ENCODE measurements at places on chromosomes 4 and X.
A peak's percentile ranks its signal among the peaks of the same experiment; 100 is the strongest.

DNA sequence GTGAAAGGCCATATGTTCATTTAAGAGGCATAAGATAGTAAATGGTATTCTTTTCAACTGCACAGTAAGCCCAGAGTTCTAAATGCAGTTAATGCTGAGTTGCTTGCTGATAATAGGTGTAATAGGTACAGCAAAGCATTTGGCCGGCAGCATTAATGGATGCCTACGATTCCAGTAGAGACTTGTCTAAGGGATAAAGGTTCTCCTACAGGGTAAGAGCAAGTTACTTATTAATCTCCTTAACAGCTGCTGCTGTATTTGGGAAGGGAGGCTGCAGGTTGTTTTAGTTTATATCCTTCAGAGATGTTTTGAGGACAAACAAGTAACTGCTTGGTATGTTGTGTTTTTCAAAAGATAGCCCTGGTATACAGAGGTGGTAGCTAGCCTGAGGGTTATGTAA, 16.8 kb downstream of the TSPAN7 start:
- no peak for DNase-seq

- DNase-seq: peak; percentile 61
Observed at GRCh38 chrX:10615931-10616774, 4.2 kb downstream of the MID1 start.

DNA sequence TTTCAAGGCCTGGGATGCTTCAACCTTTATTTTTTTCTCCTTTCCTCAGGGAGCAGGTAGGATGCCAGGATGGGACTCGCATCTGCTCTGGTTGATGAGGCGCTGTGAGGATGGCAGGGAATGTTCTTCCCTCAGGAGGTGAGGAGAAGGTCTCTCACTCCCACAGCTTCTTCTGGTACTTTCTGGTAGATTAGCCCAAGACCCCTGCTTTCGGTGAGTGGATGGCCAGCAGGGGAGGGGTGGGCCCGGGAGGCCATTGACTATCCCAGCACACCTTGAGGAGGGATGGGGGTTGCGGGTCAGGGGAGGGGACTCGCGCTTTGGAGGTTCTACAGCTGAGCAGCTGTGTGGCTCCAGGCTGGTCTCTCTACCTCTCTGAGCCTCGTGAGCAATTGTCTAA, 14.8 kb downstream of the CYTL1 start:
- no peak for DNase-seq

GRCh38 chr4:153115322-153116290, 88.6 kb upstream of the TRIM2 start:
- peak; percentile 80 for DNase-seq

- no peak for DNase-seq
Observed at GRCh38 chrX:110026099-110026844, 23.4 kb downstream of the TMEM164 start.

DNA sequence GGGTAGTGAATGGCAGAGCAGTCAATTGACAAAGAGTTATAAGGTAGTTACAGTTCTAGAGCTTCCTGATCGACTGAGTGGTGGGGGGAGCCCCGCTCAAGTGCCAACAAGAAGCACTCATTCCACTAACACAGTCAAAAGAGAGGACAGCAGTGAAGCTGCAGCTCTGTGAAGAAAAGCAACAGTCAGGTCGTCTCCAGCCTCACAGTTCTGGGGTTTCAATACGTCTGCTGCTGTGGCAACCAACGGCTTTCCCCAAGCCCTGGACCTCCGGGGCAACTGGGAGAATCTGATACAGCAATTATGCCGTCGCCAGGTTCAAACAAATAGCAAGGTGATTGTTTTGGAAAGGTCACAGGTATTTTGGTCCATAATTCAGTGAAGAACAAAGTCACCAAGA, 30.8 kb downstream of the GPM6B start:
- DNase-seq: no peak

GRCh38 chrX:47185241-47185640, 8.4 kb upstream of the UBA1 start:
- DNase-seq: no peak

GRCh38 chrX:30967516-30967915, 78.5 kb upstream of the TAB3 start:
- no peak for DNase-seq

DNA sequence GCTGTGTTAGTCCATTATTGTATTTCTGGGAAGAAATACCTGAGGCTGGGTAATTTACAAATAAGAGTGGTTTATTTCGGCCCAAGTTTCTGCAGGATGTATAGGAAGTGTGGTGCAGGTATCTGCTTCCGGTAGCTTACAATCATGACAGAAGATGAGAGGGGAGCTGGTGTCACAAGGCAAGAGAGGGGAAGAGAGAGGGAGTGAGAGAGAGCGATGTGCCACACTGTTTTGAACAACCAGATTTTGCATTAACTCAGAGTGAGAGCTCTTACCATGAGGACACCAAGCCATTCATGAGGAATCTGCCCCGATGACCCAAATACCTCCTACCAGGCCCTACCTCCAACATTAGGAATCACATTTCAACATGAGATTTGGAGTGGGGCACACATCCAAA, 627.6 kb upstream of the FRG1 start:
- DNase-seq: no peak

DNA sequence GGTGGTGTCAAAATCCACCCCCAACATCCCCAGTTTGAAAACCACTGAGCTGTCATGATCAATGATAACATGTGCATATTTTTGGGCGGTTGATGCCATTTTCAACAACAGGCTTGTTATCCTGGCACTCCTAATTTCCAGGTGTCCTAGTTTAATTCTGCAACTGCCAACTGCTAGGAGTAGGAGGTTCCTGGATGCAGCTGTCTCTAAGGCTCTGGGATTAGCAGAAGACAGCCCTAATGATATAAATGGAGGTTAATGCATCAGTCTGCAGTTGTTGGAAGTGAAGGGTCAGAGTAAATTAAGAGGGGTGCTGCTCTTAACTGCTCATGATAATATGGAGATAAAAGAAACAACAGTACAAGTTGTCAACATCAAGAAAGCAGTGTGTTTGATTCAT, 23.8 kb downstream of the ARFIP1 start:
- no peak for DNase-seq

GRCh38 chr4:126572264-126572663, 1060.5 kb upstream of the INTU start:
- no peak for DNase-seq

DNA sequence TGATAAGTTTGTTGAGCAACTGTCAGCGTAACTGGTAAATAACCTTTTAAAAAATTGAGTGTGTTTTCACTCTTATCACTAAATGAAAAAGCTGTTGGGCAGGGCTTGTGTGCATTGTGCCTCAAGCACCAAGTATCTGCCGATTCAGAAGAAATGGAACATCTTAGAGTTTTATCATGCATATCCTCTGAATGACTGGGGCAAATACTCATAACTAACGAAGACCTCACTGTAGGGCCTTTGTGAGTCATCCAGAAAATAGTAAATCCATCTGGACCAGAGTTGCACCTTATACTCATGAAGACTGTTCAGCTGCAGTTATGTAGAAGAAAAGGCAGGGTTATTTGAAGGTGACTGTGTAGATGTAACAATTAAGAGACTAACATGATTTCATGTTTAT, 222.1 kb downstream of the CAMK2D start:
- DNase-seq: peak; percentile 76

GRCh38 chr4:40804598-40804997, 54.8 kb downstream of the NSUN7 start:
- DNase-seq: no peak

DNA sequence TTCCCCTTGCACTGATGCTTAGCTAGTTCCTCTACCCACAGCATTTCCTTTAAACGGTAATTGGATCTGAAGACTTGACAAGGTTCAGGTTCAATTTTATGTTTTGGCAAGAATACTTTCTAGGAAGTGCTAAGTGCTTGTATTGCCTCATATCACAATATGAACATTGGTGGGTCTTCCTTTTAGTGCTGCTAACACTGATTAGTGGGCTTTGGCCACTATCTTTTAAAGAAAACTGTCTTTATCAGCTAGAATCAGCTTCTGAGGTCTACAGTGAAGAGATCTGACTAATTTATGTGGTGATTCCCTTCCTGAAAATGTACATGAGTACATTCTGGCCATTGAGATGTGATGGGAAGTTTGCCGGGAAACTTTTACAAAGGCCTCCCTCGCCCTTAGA, 316.7 kb upstream of the KLF3 start:
- DNase-seq: no peak

GRCh38 chr4:73718375-73719373, 21.7 kb upstream of the CXCL8 start:
- peak; percentile 58 for DNase-seq

- no peak for DNase-seq
Observed at GRCh38 chr4:3227878-3228675, 20.9 kb upstream of the MSANTD1 start.

- DNase-seq: no peak
Observed at GRCh38 chr4:135269125-135269890, 1067.7 kb upstream of the PABPC4L start.

- DNase-seq: peak; percentile 98
Observed at GRCh38 chr4:26320538-26321372, at the start of gene RBPJ. TSS of gene RBPJ (plus strand) at chr4:26321014. CDS start at chr4:26321029, 15 bp downstream.

DNA sequence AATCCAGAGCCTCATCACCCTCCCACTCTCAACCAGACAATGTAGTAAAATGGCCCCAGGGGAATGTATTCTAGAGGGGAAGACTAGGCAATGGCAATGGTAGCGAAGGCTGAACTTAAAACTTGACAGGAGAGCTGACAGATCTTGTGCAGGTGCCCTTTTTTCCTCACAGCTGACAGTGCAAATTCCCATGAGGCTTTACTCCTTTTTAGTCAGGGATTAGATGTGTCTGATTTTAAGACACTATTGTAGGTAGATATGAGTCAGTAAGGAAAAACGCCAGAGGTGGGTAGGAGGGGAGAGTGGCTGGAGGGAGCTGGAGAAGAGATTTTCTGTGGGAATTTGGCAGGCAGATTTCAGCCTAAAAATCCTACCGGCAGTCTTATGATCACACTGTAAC, 10.7 kb downstream of the CAPN6 start:
- no peak for DNase-seq

GRCh38 chr4:5793514-5793913, 82.5 kb downstream of the EVC start:
- DNase-seq: no peak

DNA sequence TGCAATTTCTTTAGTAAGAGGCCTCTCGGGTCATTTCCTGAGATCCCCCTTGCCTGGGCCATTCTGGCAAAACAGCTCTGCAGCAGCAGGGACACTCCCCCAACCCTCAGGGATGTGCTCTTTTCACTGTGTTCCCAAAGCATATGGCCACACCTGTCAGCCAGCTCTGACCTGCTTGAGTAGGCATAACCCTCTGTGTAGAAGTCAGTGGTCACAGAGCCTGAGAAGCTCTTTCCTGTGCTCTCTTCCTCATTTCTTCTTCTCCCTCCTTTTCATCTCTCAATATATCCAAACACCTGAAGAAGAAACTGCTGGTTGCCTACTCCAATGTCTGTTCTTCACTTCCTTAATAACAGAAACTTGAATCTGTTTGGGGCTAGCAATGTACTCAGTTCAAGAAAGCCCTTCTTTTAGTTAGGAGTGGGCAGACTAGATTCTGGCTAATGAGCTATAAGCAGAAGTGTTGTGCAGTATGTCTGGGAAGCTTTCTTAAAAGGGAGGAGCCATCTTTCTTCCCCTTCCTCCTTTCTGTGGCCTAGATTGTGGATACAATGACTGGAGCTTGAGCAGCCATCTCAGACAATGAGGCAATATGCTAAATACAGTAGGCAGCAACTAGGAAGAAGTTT, 73.3 kb downstream of the PRPS1 start:
- DNase-seq: no peak

- DNase-seq: no peak
Observed at GRCh38 chr4:1279253-1279652, 10.4 kb upstream of the MAEA start.

DNA sequence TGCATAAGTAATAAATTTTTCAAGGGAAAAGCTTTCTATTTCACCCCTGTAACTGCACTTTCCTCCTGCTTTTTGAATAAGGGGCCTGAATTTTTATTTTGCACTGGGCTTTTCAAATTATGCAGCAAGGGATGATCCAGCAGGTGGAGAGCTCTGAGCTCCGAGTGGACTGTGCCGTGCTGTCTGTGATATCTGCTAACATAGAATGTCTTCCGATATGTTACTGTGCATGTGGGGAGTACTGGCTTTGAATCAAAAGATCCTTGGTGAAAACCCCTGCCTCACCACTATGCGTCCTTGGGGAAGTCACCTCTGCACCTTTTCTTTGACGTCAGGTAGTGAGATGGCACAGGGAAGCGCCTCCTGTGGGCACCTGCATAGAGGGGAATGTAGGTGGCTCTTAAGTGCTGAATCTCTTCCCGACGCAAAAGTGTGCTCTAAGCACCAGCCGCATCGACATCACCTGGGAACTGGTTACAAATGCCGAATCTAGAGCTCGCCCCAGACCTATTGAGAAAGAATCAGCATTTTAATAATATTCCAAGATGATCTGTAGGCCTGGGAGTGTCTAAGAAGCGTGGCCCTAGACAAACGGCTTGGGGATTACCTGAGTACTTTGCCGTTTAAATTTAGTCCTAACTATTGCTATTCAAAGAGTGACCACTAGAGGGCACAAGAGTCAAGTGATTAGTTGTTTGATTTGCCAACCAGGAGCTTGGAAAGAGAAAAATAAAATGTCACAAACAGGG, 19.2 kb upstream of the WFS1 start:
- peak; percentile 59 for DNase-seq

GRCh38 chrX:50430917-50431575, 39.6 kb downstream of the DGKK start:
- DNase-seq: no peak

GRCh38 chr4:68576272-68577125, at the start of gene UGT2B17:
TSS of gene UGT2B17 (minus strand) at chr4:68576322. CDS start at chr4:68568484, 7,838 bp downstream.
- DNase-seq: no peak

GRCh38 chr4:119221412-119221811, 8.9 kb downstream of the USP53 start:
- no peak for DNase-seq

GRCh38 chrX:25015486-25016360, at the start of gene ARX:
TSS of gene ARX (minus strand) at chrX:25015965. CDS start at chrX:25015737, 228 bp downstream.
- DNase-seq: peak; percentile 34

DNA sequence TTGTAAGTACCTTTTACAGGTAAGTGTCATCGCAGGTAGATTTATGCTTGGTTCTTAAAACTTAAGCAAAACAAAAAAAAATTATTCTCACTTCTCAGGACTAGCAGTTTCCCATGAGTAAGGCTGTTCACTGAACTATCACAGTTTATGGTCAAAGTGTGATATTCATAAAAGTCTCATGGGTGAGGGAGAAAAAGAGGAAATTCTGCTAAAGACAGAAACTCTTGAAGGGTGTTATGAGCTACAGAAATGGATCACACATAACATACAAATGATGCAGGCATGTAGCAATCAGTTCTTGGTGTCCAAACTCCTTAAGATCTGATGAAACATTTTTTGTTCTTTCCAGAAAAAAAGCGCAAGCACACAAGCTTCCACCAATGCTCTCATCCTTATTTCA, 8.5 kb downstream of the RAB9A start:
- no peak for DNase-seq

- peak; percentile 29 for DNase-seq
Observed at GRCh38 chr4:178823673-178824295, 1381.5 kb upstream of the AGA start.

GRCh38 chrX:133568109-133568508, 152.8 kb upstream of the GPC4 start:
- DNase-seq: no peak

GRCh38 chr4:11878241-11878640, 449.5 kb upstream of the HS3ST1 start:
- DNase-seq: no peak
